ENCODE measurements at places on chromosomes 6 and 20. TPM values are rescaled to one million over a fixed set of nuclear protein-coding genes. Genes with fewer than 3 reads are reported as not detected.

- no peak for DNase-seq
Observed at GRCh38 chr20:10338426-10339180, 95.4 kb downstream of the MKKS start.

DNA sequence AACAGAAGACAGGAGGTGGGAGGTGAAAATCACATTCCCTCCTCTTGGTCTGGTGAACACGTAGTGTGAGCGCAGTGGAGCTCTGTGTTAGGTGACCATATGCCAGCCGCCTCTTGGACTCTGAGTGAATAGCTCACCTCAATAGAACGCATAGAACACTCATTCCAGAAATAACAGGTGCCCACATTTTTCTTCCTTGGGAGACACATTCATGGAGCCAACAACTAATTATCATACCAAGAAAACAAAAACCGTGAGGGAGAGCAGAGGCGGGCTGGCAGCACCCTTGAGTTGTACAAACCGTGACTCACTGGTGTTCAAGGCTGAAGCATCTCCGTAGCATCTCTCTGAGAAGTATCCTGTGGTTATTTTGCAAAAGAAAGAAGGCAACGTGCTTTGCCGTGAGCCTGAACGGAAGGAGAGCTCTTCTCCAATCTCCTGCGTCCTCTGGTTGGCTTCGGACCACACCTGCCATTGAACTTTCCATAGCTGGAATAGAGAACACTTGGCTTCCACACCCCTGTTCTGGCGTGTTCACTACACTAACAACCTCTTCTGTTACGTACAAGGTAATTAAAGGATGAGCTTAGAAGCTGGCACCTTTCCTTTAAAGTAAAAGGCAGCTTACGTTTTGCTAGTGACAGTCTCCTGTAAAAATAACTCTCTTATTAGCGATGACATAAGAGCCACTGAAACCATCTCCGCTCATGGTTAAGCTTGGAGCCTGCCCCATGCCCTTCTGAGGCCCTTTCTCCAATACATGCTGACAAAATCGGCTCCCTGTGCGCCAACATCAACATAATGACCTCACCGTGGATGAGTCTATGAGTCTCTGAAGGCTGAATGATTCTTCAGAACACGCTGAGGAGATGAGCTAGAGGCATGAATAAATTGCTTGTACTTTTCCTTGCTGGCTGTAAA lies 30.2 kb upstream of the SGK1 start:
- DNase-seq: peak; percentile 62

DNA sequence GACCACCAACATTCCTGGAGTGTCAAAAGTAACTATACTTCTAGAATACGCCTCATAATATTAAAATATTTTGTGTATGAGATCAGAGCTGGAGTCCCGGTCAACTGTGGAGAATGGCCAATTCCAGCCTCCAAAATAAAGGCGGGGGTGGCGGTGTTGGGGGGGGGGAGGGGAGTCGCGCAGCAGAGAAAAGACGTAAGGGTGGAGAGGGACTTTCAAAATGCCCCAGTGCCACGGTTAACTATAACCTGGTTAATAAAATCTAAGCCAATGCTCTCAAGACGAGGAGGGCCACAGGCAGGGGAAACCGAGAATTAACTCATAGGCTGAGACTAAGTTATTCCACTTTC lies 1.3 kb downstream of the NUP153 start:
- peak; percentile 51 for DNase-seq

The GTSF1L gene
- total RNA-seq: not detected

The SDCBP2 gene
- total RNA-seq: 15.2 TPM

GRCh38 chr6:56664029-56664428 lies 21.3 kb upstream of the DST start:
- no peak for DNase-seq

The SEMG1 gene
- not detected for total RNA-seq

- DNase-seq: no peak
Observed at GRCh38 chr20:1832634-1833033, 62.6 kb upstream of the SIRPA start.

DNA sequence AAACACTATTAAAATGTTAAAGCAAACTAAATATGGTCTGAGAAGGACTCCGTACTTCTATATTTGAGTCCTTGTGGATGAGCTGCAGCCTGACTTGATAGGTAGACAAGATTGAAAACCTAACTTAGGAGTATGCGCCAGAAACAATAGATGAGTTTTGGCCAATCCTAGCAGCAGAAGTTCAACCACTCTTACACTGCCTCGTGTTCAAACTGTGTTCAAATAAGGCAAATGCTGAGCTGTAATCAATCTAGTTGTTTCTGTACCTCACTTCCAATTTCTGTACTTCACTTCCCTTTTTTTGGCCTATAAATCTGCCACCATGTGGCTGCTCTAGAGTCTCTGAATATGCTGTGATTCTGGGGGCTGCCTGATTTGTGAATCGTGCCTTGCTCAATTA lies 13.2 kb upstream of the SERINC1 start:
- no peak for DNase-seq

The CYP21A2 gene
- total RNA-seq: 3.8 TPM

The ZBTB12 gene
- total RNA-seq: 6.4 TPM

DNA sequence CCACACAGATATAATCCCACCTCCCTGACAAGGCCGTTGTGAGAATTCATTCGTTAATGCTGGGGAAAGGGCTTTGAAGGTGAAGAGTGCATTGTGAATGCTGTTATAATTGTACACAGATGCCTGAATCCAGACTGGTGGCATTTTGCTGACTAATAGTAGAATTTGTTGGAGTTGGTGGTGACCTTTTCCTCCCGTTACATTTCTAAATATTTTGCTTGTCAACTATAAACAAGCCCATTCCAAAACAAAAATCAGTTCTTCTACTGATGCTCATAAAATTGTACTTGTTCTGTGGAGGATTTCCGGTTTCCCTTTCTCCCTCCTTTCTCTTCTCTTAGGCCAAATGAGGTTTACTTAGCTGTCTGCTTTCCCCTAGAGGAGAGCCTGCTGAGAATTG lies 253.1 kb upstream of the SUPT3H start:
- no peak for DNase-seq

The OOEP gene
- total RNA-seq: not detected

- DNase-seq: no peak
Observed at GRCh38 chr6:158414851-158415262, 102.6 kb downstream of the TULP4 start.

DNA sequence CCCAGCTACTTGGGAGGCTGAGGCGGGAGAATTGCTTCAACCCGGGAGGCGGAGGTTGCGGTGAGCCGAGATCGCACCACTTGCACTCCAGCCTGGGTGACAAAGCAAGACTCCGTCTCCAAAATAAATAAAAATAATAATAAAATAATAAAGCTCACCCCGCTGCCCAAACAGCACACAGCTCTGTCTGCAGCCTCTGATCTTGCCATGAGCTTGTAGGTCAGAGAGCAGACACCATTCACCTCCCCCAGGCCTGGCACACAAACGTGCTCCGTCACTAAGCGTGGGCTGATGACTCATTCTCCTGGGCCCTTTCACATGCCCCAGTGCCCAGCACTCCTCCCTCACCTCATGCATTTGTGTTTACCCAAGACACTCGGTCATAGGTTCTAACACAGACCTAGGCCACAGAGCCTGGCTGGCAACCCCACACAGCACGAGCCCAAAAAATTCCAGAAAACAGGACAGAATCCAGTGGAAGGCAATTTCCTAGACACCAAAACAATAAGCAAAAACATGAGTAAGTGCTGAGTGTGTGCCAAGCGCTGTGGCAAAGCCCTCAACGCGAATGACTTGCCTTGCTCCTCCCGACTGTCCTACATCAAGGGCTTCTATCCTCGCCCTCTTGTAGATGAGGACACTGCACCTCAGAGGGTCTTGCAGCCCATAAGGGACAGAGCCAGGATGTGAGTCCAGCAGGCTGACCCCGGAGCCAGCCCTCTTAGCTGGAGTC lies 18.0 kb downstream of the ATP9A start:
- peak; percentile 89 for DNase-seq

- DNase-seq: no peak
Observed at GRCh38 chr6:19898141-19898740, 61.1 kb downstream of the ID4 start.

The RIMS4 gene
- 0.44 TPM for total RNA-seq

GRCh38 chr6:43013843-43014433 lies at the start of the genes KLHDC3 and MEA1:
KLHDC3 (plus strand) TSS chr6:43014249; CDS start chr6:43017193, 2,944 bp downstream.
MEA1 (minus strand) TSS chr6:43013946; CDS start chr6:43013813, 133 bp downstream.
- DNase-seq: peak; percentile 99

- no peak for DNase-seq
Observed at GRCh38 chr20:46756419-46756818, 47.0 kb downstream of the SLC2A10 start.

The DEFB132 gene
- total RNA-seq: not detected

The CYP39A1 gene
- 3.5 TPM for total RNA-seq

DNA sequence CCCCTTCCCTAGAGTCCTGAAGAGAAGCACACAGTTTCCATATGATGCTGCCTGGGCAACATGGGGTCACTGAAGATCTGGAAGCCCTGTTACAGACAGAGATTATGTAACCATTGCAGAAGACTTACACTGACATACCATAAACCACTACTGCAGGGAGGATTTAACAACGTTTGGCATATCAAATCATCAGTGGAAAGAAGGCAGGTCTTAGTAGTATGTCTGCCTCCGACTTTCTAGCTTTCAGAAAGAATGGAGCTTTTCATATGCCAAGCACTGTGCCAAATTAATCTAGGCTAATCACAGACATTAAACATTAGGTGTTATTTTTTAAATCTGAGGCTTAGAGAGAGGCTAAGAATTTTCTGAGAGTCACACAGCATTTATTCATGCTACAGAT lies 144.3 kb downstream of the ADGRB3 start:
- DNase-seq: no peak

DNA sequence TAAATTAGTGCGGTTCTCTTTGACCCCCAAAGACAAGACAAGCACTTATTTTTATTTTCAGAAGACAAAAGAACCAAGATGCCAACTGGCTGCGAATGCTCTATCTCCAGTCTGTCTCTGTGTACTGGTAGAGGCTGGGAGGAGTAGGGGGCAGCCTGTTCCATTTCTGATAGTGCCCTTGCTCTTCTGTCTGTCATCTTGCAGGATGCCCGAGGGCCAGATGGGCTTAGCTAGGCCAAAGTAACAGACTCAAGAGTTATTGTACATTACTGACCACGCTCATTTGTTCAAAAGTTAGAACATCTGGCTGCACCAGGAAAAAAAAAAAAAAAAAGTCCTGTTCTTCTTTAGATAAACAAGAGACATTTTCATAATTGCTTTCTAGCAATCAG lies 198.1 kb upstream of the UST start:
- DNase-seq: no peak

- no peak for DNase-seq
Observed at GRCh38 chr20:34058831-34059230, 53.2 kb downstream of the EIF2S2 start.

The DSN1 gene
- total RNA-seq: 6.5 TPM

DNA sequence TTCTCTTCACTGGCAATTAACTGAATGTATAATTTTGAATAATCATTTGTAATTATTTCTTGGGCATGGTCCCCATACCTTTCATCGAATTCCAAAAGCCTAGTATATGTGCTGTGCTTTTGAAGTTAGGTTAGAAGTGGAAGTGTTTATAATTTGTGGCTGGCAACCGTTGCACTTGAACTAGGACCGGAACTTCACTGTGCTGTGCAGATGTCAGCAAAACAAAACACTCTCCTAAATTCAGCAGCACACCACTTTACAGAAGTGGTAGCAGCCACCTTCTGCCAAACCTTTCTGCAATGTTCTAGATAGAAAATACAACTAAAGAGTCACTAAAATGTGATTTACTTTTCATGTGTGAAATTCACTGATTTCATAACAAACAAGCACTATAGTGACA lies 111.9 kb downstream of the FAM83B start:
- DNase-seq: no peak

DNA sequence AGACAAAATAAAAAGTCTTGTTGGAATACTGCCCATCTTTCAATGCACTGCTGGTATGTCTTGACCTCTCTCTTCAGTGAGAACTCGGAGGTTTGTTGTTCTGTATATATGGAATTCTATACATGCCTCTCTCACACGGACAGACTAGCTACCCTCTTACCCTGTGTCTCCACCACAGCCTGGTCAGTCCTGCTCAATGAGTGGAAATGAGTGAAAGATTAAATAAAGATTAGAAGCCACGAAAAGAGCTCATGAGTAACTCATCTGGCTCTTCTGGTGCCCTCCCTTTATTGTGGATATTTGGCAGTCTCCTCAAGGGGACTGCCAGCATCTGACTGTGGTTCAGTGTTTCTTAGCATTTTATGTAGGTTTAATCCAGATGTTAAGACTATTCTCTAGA lies 262.8 kb upstream of the MAP3K7 start:
- no peak for DNase-seq

DNA sequence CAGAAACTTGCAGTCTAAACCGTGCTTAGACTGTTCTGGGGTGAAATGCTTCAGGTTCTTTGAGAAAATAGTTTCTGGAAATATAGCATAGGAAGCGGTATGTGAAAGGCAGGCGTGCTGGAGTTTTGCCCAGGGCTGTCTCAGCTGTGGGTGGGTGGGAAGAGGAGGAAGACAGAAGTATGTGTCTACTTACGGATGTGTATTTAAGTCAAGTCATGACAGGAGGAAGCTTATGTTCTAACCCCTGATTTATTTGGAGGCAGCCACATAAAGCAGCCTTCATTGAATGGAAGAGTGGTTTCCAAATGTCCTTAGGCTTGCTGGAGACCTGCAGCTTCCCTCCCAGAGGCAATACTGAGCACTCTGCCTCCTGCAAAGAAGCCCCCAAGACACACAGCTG lies 345.8 kb upstream of the PRND start:
- no peak for DNase-seq

- DNase-seq: no peak
Observed at GRCh38 chr6:25472306-25472705, 179.7 kb upstream of the SCGN start.

DNA sequence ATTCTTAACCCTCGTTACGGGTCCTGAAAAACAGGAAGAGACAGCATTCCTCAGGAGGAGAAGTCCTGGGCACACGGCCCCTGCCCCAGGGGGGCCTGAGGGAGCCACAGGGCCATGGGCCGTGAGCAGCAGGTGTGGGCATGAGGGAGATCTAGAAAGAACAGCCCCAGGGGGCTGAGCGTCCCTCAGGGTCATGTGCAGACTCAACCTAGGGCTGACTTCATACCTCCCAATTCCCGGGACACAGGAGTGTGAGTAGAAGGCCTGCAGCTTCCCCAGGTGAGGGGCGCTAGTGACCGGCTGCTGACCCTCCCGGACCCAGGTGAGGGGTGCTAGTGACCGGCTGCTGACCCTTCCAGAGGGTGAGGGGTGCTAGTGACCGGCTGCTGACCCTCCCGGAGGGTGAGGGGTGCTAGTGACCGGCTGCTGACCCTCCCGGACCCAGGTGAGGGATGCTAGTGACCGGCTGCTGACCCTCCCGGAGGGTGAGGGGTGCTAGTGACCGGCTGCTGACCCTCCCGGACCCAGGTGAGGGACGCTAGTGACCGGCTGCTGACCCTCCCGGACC lies 35.1 kb downstream of the FRMD1 start:
- no peak for DNase-seq

The SCGN gene
- total RNA-seq: not detected

The HLA-DRA gene
- total RNA-seq: 297 TPM

DNA sequence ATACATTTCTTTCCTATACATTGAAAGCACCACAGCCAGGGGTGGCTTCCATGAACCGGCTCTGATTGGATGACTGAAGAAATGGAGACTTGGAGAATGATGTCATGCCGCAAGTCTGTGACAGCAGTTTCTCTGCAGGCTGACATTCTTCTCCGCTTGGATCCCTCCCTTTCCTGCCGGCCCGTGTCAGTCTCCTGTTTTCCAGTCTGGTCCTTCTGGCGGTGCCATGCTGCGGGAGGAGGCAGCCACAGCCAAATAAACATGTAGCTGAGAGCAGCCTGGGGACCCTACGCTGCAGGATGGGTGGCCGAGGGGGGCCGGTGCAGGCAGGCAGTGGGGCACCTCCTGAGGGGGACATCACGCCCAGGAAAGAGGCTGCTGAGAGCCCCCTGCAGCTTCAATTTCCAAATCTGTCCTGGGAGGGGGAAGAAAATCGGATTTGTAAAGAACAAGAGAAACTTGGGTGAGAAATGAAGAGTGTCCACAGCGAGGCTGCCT lies 178.0 kb downstream of the TAF4 start:
- no peak for DNase-seq

Measured in ureter (tissue), 1 donor.